ENCODE measurements at places on chromosomes 3 and 15. TPM values are rescaled to one million over a fixed set of nuclear protein-coding genes. Genes with fewer than 3 reads are reported as not detected.

DNA sequence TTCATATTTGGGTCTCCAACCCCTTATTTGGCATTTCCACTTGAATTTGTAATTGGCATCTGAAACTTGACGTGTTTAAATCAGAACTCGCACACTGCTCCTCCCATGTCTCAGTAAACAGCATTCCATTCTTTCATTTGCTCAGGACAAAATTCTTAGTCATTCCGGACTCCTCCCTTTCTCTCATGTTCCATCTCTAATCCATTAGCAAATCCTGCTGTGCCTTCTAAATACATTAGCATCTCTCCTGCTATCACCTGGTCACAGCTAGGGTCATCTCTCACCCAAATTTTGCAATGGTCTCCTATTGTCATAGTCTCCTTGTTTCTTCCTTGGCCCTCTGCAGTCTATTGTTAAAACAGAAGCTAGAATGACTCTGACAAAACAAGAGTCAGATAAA is 119.9 kb upstream of the CADPS start:
- no peak for DNase-seq

DNA sequence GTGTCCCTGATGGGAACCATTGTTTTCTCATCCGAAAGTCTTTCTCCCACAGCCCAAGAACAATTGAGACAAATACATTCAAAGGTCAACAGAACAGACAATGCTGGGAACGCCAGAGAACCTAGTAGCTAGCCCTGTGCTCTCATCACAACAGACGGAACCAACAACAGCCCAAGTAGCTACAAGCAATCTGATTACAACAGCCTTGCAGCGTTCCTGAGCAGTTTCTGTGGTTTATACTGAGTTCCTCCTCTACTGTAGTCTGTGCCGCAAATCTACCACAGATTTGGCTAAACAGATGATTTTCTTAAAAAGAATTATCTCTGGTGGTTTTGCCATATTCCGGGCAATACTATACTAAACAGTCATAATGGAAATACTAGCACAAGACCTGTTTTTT is 435.6 kb downstream of the MECOM start:
- no peak for DNase-seq

DNA sequence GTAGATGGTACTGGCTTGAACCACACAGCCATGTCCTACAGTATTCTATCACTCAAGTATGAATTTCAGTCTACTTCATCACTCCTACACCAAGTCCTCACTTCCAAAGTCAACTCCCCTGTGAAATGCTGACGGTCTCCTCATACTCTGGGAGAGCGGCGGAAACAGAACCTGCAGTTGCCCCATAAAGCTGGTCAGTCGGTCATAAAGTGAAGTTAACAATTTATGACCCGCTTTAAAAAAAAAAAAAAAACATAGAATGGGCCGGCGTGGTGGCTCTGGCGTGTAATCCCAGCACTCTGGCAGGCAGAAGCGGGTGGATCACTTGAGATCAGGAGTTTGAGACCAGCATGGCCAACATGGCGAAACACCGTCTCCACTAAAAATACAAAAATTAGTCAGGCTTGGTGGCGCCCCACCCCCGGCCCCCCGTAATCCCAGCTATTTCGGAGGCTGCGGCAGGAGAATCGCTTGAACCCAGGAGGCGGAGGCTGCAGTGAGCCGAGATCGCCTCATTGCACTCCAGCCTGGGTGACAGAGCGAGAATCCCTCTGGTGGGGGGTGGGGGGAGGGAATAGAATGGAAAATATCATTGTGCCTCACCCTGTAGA is 2.1 kb downstream of the TRANK1 start:
- DNase-seq = no peak

MORC1 gene
- not detected for total RNA-seq

- no peak for DNase-seq
These were observed at the start of gene PCSK6 for GRCh38 chr15:101489599-101490407. Gene PCSK6 (minus strand): TSS chr15:101489707. CDS start chr15:101489670, 37 bp downstream.

- peak; percentile 71 for DNase-seq
These were observed 170.2 kb upstream of the NR2F2 start for GRCh38 chr15:96160269-96160668.
